ENCODE measurements at places on chromosomes 1 and 21.

GRCh38 chr1:198641501-198641900 lies 2.7 kb downstream of the PTPRC start:
- no peak for DNase-seq

- no peak for DNase-seq
Measured at GRCh38 chr1:107496002-107496401, 355.2 kb downstream of the NTNG1 start.

DNA sequence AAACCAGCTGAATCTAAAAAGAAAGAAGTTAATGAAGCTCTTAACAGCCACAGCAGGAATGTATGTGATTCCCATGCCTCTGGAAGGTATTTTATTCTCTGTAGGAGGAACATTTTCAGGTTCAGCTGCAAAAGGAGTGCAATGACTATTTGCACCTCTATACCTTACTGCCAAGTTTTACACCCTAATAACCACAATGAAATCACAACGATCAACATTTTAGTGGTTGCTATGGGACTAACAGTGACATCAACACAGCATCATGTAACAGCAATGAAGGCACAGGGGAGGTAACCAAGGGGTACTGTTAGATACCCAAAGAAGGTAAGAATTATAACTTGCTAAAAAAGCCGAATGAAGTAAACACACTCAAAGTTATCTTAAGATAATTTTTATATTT lies 116.3 kb upstream of the HP1BP3 start:
- DNase-seq, result no peak

DNA sequence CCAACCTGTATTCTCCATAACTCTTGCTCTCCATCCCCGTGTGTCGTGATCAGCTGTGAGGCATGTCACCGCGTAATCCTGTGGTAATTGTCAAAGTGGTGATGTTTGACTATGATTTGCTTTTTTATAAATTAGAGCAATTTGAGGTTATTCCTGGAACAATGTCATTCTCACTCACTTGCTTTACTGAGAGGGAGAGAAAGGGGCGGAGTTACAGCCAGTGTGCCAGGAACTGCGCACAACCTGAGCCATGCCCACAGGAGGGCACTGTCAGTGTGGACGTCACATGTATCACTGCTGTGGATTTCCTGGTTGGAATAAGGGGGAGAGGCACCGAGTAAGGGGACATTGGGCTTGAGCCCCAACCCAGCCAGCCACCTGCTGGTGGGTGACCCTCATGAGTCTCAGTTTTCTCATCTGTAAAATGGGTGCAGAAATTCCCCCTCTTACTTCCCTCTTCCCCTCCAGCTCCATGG lies 6.9 kb downstream of the ADGRB2 start:
- no peak for DNase-seq

- no peak for DNase-seq
Measured at GRCh38 chr1:234214129-234214910, 158.9 kb upstream of the COA6 start.

DNA sequence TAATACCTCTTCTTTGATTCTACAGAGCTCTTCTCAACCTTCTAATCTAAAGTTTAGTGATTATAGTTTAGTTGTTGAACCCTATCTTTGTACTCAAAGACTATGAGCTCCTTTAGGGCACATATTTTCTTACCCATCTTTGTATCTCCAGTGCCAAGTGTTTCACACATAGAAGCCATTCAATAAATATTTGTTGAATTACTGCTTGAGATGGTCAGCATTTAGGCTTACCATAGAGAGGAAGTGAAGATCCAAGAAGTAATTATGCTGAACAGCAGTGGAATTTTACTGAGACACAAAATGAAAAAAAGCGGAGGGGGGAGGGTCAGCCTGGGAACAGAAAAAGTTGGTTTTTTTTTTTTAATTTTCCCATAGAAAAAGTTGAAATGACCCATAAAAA lies 21.9 kb downstream of the PIK3R3 start:
- no peak for DNase-seq

- DNase-seq, result no peak
Measured at GRCh38 chr1:112296908-112297307, 99.1 kb upstream of the CTTNBP2NL start.

- no peak for DNase-seq
Measured at GRCh38 chr1:6969106-6969505, 183.9 kb downstream of the CAMTA1 start.

DNA sequence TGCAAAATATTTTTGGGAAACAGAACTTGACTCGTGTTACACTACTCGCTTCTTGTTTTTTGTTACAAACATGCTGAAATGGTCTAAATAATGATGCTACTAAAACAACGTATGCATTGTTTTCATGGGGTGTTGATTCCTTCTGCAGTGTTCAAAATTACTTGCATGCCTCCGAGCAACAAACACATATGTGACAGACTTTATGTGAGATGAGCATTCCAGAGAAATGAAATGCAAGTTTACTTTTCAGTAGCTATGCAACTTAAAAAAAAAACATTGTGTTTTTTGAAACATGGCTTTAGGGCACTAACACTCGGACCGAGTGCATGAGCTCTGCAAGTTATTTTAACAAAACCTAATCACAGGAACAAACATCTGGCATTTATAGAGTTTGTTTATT lies 84.8 kb downstream of the CAMTA1 start:
- DNase-seq, result no peak

GRCh38 chr1:230236301-230237008 lies 169.4 kb downstream of the GALNT2 start:
- DNase-seq, result no peak

DNA sequence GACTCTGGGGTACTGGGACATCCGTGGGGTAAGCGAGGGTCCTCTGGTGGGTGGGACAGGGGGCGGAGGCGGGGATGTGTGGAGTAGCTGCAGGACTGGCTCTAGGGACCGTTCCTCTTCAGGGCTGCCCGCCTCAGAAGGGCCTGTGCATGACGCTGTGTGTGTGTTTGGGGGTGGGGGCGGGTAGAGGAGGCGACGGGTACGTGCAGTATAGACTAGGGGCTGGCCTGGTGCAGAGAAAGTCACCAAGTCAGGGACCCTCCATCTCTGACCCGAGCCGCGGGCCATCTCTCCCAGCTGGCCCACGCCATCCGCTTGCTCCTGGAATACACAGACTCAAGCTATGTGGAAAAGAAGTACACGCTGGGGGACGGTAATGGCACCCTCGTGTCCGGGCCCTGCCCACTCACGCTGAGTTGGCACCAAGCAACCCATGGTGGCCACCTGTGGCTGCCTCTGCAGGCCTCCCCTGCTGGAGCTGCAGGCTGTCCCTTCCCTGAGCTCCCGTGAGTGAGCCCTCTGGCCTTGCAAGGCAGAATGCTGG lies 342 bp downstream of the GSTM5 start:
- DNase-seq, result no peak

GRCh38 chr1:150970808-150971582 lies 3.6 kb downstream of the CERS2 start:
- no peak for DNase-seq

DNA sequence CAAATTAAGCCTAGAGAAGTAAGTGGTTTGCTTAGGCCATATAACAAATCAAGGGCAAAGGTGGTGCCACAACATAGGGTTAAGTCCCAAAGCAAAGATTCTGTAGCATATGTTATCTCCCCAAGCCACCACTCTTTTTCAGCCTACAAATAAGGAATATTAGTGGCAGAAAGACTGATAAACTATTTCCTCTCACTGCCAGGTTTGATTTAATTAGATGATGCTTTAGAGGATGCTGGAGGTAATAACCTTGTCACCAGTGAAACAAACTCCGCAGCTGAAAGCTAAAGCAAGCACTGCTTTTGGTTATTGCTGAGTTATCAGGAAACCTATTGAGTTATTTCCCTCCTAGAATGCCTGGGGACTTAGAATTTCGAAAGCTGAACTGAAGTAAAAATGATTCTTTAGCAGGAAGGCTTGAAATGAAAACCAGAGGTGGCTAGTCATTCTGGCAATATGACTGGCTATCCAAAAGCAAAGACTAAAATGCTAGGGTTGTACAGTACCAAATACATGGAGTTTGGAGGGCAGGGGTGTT lies 145.2 kb downstream of the SYT2 start:
- no peak for DNase-seq

GRCh38 chr1:237759377-237759776 lies 131.3 kb downstream of the ZP4 start:
- peak; percentile 10 for DNase-seq

DNA sequence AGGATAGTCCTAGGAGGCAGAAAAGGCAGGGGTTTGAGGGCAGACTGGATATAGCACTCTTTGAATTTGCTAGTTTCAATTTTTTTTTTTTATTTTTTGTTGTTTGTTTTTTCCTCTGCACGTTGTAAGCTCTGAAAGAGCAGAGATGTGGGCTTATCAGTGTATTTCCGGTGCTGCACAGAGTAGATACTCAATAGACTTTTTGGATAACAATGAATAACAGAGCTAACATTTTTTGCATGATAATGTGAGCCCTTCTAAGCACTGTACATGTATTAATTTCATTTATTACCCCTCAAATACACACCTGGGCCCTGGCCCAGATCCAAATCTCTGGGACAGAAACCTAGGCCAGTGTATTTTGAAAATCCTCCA lies 17.1 kb upstream of the PARP1 start:
- no peak for DNase-seq

DNA sequence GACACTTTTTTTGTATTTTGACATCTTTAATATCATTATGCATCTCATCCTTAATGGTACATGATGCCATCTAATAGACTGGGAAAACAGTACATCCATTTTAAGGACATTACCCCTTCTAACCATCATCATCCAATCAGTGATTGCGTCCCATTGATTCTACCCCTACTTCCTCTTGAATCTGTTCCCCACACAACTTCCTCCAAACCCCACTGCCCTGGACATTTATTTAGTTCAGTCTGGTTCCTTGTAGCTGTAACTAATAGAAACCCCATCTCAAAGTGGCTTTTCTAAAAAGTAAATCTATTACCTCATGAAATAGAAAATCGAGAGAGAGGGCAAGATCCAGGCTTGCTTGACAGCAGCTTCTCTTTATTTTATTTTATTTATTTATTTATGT lies 2.1 kb upstream of the ITLN1 start:
- no peak for DNase-seq

DNA sequence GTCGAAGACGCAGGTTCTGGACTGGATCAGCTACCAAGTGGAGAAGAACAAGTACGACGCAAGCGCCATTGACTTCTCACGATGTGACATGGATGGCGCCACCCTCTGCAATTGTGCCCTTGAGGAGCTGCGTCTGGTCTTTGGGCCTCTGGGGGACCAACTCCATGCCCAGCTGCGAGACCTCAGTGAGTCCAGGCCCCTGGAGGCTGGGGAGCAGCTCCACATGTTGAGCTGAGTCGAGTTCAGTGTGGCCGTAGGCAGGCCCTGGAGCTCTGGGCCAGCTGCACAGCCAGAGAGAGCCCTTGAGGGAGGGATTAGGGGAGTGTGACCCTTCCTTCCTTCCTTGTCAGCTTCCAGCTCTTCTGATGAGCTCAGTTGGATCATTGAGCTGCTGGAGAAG lies 1.6 kb downstream of the ELF3 start:
- DNase-seq, result no peak

GRCh38 chr1:226688056-226688748 lies 50.9 kb downstream of the ITPKB start:
- DNase-seq, result no peak

DNA sequence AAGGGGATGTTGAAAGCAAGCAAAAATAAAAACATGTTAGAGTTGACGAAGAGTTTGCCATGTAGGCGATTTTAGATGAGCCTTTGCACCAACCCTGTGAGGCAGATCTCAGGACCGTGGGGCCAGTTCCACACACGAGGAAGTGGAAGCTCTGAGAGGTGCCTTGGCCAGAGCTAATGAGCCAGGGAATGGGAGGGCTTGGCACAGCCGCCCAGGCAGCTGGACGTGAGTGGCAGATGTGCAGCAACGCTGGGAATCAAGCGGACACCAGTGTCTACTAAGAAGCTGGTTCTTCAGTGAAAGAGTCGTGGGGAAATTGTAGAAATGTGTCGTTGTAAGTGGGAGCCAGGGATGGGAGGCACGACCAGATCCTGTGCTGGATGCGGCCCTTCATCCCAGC lies 58.9 kb upstream of the COL6A1 start:
- DNase-seq, result no peak

DNA sequence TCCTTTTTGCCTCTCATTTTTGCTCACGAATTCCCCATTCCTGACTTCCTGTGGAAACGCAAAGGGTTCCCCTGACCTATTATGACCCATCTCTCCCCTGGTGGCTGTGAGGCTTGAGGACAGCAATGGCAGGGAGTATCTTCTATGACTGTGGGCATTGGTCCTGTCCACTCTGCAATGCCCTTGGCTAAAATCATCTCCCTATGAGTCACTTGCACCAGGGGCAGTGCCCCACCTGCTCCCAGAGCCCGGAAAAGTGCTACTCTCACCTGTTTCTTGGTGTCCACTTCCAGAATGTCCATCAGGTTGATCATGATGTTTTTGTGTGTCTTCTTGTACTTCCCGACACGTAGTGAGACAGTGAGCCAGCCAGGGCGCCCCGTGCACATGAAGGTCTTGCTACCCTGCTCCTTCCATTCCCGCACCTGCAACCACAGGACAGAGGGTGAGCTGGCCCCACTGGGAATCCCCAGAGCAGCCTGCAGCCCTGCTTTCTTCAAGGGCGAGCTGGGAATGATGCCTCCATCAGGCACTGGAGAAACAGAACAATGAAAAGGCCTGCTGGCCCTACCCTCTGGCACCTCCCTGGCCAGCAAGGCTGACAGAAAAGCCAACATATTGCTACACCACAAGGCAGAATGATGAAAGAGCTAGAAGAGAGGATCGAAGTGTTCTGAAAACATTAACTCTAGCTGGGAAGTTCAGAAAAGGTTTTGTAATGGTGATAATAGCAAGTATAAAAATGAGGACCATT lies 3.5 kb downstream of the DHCR24 start:
- no peak for DNase-seq

DNA sequence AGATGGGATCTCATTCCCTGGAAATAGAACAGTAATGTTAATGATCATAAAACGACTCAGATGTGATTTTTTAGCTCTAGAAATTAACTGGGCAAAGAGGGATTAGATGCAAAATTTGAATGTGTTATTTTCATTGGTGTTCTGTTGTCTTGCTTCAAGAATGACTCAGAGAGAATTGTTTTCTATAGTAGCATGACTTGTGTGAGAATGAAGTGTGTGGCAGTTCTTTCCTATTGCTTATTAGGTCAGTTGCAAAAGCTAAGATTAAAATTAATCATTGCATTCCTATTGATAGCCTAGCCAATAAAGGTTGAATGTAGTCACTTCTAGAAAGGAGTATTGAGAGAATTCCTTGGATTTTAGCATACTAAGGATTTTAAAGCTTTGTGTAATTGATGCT lies 22.9 kb downstream of the SPEN start:
- no peak for DNase-seq

- no peak for DNase-seq
Measured at GRCh38 chr1:116567790-116568661, 2.8 kb downstream of the CD58 start.
